Umbilical cord (tissue), 2 donors: ENCODE measurements at places on chromosomes 16 and 17. TPM values are rescaled to one million over a fixed set of nuclear protein-coding genes. Genes with fewer than 3 reads are reported as not detected.

GRCh38 chr17:76481071-76481655, 13.8 kb downstream of the AANAT start:
- peak; percentile 57 for DNase-seq

GRCh38 chr17:36463916-36464764, 22.3 kb upstream of the ZNHIT3 start:
- DNase-seq = peak; percentile 76

The KPNA2 gene
- 47.7 TPM for total RNA-seq

DNA sequence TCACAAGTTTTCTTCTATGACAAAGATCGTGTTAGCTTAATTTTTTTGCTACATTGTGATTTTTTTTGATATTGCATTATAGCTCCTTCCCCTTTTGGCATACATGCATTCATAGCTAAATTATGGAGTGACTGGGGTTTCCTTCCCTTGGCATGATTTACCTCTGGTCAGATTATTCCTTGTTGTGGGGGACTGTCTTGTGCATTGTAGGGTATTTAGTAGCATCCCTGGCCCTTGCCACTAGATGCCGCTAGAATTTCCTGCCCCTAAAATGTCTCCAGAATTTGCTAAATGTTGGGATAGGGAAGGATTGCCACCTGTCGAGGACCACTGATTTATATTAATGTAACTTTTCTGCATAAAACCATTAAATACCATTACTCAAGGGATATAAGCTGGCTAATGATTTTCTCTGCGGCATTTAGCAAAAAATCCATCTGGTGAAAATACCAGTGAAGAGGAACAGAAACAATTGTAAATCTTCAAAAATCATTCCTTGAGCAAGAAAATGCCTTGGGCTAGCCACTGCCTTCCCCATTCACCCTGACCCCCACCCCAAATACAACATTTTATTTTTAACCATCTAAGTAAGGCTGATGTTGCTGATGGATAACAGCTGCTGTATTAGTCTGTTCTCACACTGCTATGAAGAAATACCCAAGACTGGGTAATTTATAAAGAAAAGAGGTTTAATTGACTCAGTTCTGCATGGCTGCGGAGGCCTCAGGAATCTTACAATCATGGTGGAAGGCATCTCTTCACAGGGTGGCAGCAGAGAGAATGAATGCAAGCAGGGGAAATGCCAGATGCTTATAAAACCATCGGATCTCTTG, 195.2 kb downstream of the MAP2K6 start:
- DNase-seq = peak; percentile 10

DNA sequence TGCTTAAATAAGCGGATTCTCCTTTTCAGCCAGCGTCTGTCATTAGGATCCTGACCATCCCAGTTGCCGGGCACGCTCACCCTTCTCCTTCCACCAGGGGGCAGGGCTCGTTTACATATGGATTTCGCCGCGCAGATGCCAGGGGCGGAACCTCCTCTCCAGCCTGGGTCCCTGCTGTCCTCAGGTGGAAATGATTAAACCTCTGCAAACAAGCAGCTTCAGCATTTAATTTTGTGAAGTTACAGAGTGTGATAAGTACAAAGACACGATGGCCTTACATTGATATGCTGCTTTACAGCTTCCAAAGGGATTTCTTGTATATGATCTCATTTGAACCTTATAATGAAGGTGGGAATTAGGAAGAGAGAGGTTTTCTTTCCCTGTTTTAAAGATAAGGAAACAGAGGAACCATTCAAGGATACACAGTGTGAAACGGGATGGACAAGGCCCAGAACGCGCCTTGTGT, 3.9 kb upstream of the KRT28 start:
- DNase-seq = peak; percentile 75

The BANP gene
- 27.2 TPM for total RNA-seq

DNA sequence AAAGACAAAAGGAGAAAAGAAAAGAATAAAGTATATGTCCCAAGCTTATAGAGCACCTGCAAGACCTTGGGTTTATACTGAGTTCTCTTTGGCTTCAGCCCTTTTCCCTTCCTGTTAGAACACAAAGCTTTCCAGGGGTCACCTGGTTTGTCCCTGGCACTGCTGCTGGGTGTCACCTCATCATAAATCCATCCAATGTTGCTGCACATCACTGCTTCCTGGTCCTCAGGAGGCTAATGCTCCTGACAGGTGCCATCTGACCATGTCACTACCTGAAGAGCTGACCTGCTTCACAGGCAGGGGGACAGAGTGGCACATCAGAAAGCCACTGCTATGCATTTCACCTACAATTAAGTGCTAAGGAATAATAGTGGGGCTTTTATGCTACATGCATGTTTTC, 164.6 kb upstream of the ELAC2 start:
- DNase-seq = no peak

- no peak for DNase-seq
Observed at GRCh38 chr17:41103896-41104295, 1.3 kb upstream of the KRTAP4-9 start.

The CCL5 gene
- total RNA-seq = not detected

The CDRT15 gene
- not detected for total RNA-seq

GRCh38 chr16:54442864-54443263, 156.3 kb upstream of the IRX3 start:
- no peak for DNase-seq

The STX4 gene
- total RNA-seq = 7.9 TPM
